ENCODE measurements at places on chromosomes 1 and 21.

- no peak for DNase-seq
Measured at GRCh38 chr21:27812279-27812678, 845.4 kb upstream of the ADAMTS5 start.

- no peak for DNase-seq
Measured at GRCh38 chr1:23101101-23101827, 67.4 kb downstream of the LUZP1 start.

DNA sequence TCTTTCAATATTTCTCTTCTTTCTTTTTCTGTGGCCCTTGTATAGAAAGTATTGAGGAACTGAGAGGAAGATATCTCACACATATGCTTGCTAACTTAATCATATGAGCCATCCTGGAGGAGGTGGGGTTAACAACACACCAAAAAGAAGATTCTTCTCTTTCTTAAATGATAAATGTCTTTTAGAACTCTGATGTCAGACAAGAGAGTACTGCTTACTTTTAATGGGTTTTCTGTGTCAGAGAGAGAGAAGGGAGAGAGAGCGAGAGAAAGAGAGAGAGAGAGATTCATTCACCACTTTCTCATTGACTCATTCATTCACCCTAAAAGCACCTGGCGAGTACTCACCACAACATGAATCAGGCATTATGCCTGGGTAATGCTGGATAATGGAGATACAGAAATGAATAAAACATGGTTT is 250.3 kb upstream of the SGIP1 start:
- DNase-seq: no peak

DNA sequence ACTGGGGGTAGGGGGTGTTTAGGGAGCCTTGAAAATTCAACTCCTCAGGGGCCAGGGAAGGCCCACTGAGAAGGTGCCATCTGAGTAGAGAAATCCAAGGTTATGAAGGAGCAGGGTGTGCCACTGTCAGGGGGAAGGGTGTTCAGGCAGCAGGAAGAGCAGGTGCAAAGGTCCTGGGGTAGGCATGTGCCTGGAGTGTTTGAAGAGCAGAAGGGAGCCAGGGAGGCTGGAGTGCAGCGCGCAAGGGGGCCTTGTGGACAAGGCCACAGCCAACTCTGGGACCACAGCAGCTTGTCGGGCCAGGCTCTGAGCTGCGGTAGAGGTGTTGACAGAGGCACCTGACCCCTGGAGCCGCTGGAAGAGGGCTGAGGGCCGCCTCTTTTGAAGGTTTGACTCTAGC is 19.3 kb downstream of the ACTL8 start:
- no peak for DNase-seq

DNA sequence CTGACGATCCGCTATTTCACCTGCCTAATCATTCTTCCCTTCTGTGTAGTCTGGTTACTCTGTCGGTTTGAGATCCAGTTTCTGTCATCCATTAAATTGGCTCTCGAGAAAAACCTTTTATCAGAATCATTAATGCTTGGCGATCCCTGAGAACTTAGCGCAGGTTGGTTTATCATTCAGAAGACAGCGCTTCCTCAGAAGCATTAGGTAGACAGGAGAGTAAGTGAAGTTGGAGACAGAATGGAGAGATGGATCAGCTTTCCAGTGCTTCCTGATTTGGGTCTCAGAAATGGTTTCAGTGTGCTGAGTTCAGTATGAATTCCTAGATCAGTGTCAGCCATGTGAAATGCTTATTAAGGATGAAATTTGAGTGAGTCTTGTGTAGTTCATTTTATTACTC is 1.3 kb downstream of the USP1 start:
- DNase-seq: no peak

GRCh38 chr1:1085171-1085841 is 11.2 kb upstream of the RNF223 start:
- DNase-seq: no peak

Data from stimulated activated CD4-positive, alpha-beta T cell treated with anti-CD3 and anti-CD28 coated beads, Interleukin-1b, Interleukin-23, amount 100 ng/mL, for 1 hour (primary cell).